ENCODE measurements at places on chromosomes 1 and 21. TPM values are rescaled to one million over a fixed set of nuclear protein-coding genes. Genes with fewer than 3 reads are reported as not detected.

GATAD2B gene
- 29.0 TPM for total RNA-seq

AIM2 gene
- total RNA-seq: 0.76 TPM

TARBP1 gene
- 9.6 TPM for total RNA-seq

PDPN gene
- 25.8 TPM for total RNA-seq

PTPRU gene
- total RNA-seq: 18.2 TPM

SPRR2E gene
- total RNA-seq: not detected

CCDC181 gene
- total RNA-seq: 1.6 TPM

KISS1 gene
- total RNA-seq: not detected

OR2T29 gene
- total RNA-seq: not detected

SAMD13 gene
- total RNA-seq: 1.1 TPM

WLS gene
- total RNA-seq: 92.8 TPM

TBCE gene
- 10.8 TPM for total RNA-seq

DNA sequence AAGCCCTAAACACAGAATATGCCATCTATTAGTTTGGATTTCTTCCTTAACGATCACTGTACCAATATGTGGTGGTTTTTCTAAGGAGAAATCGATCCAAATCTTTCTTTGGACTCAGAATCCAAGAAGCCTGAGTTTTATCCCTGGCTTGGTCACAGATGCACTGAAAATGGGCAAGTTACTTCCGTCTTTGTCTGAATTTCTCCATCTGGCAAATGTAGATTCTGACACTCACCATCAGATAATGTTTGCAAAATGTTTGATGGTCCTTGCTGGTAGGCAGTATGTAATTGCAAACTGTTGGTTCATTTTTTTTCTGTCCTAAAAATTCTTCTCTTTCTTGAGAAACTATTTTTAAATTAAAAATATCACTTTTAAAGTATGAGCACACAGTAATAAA lies 115.0 kb downstream of the TSEN15 start:
- no peak for DNase-seq

GRCh38 chr1:203626910-203627246 lies 246 bp downstream of the ATP2B4 start:
- DNase-seq: no peak

DNA sequence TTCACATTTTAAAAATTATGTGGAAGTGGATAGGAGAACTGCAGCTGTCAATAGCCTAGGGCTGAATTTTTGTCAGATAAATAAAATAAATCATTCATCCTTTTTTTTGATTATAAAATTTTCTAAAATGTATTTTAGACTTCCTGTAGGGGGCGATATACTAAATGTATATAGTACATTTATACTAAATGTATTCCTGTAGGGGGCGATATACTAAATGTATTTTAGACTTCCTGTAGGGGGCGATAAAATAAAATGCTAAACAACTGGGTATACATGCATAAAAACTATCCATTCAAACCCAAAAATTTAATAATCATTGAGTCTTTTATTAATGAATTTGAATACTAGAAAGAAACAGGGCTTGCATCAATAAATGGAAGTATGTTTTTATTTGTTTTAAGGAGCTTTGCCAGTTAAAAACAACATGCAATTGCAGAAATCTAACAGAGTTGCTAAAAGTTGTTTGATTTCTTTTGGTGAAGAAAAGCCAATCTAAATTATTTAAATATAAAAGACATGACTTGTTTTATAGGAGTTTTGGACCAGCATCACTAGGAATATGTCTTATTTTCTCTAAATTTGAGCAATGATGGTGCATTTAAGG lies 31.4 kb downstream of the CLCA1 start:
- DNase-seq: no peak

- DNase-seq: peak; percentile 46
These were observed 23.6 kb downstream of the HTR6 start for GRCh38 chr1:19688041-19688842.

DNA sequence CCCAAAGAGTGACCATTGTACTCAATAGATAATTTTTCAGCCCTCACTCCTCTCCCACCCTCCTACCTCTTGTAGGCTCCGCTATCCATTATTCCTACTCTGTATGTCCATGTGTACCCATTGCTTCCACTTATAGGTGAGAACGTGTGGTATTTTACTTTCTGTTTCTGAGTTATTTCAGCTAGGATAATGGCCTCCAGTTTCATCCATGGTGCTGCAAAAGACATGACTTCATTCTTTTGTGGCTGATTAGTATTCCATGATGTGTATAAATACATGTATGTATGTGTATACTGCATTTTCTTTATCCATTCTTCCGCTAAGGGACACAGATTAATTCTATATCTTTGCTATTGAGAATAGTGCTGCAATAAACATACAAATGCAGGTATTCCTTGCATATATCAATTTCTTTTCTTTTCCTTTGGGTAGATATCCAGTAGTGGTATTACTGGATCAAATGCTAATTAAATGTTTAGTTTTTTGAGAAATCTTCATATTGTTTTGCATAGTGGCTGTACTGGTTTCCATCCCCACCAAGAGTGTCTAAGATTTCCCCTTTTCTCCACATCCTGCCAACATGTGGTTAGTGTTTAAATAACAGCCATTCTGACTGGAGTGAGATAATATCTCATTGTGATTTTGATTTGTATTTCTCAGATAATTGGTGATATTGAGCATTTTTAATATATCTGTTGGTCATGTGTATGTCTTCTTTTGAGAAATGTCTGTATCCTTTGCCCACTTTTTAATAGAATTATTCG lies 4.9 kb downstream of the LY9 start:
- DNase-seq: no peak

DNA sequence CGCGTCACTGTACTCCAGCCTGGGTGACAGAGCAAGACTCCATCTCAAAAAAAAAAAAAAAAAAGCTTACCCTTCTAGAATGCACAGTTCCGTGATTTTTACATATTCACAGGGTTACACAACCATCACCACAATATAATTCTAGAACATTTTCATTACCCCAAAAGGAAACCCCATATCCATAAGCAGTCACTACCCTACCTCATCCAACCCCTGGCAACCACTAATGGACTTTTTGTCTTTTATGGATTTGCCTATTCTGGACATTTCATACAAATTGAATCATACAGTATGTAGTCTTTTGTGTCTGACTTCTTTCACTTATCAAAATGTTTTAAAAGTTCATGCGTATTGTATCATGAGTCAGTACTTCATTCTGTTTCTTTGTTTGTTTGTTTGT lies 22.8 kb downstream of the SYF2 start:
- DNase-seq: no peak

DNA sequence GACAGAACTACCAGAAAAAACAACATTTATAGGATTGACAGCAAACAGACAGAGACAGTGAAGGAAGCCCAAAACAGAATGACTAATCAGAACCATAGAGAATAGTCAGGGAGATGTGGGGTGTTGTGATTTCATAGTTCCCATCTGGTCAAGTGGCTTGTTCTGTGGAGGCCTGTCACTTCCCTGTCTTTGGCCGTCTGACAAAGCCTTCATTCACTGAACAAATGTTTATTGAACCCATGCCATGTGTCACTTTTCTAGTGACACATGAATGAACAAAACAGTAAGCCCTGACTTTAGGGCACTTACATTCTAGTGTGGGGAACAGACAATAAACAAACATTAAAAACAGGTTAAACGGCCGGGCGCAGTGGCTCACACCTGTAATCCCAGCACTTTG lies 3.2 kb upstream of the SRRM1 start:
- no peak for DNase-seq

DNA sequence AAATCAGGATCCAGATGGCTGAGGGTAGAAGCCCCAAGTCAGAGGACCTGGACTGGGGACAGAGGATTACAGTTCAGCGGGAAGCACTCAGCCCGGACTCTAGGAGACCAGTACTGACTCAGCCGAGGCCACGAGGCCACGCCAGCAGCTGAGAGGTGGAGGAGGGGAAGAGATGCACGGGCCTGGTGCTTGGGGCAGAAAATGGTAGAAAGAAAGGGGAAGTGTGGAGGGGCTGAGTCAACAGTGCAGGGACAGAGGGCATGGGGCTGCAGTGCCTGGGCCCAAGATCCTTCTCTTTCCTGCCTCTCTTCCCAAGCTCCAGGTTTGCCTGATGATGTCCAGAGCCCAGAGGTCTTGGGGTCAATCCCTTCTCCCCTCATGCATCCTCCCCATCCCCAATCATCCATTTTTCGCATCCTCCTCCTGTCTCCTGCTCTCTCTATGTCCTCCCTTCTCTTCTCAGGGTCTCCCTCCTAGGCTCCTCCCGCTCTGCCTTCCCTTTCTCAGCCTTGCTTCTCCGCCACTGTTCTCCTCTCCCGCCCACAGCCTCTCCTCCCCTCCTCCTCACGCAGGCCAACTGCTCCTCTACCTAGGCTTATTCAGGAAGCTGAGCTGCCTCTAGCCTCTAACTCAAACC lies 7.7 kb downstream of the ARHGEF2 start:
- DNase-seq: peak; percentile 82

DNA sequence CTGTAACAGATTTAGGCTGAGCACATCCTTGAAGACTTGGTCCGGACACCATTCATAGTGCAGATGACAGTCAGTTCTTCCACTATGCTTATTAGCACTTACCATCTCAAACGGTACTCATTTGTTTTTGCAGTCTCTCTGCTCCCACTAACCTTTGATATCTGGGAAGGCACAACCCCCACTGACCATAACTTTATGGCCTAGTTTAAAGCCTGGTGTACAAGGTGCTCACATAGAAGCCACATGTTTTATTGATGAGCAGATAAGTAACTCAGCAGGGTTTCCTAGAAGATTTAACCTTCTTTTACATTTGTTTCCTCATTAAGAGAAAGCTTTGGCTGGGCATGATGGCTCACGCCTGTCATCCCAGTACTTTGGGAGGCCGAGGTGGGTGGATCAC lies 119.3 kb upstream of the MAGI3 start:
- DNase-seq: no peak

- no peak for DNase-seq
These were observed 13.0 kb downstream of the SLC19A2 start for GRCh38 chr1:169472738-169473137.

GRCh38 chr1:115811140-115811828 lies 29.6 kb downstream of the NHLH2 start:
- DNase-seq: peak; percentile 25

GRCh38 chr1:215772151-215772550 lies 205.0 kb downstream of the KCTD3 start:
- DNase-seq: no peak

DNA sequence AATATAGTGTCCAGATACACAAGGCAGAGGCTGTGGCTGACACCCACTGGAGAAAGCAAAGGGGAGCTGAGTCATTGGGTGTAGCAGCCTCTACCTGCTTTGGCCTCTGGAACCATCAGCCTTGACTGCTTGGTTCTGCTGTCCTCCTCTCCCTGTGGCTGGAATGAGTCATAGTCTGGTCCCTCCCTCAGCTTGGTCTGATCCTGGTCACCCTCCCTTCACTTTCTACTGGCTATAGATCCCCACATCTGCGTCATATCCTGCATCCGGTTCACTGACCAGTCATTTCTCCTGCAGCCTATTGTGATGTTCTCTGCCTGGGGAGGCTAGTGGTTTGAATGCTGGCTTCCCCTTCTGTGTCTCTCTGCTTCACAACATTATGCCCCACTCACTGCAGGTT lies 372.8 kb upstream of the DAB1 start:
- no peak for DNase-seq

GRCh38 chr1:43387976-43388599 lies 1.5 kb downstream of the MED8 start:
- DNase-seq: no peak

- DNase-seq: no peak
These were observed 23.3 kb downstream of the TOMM20 start for GRCh38 chr1:235105051-235106043.

DNA sequence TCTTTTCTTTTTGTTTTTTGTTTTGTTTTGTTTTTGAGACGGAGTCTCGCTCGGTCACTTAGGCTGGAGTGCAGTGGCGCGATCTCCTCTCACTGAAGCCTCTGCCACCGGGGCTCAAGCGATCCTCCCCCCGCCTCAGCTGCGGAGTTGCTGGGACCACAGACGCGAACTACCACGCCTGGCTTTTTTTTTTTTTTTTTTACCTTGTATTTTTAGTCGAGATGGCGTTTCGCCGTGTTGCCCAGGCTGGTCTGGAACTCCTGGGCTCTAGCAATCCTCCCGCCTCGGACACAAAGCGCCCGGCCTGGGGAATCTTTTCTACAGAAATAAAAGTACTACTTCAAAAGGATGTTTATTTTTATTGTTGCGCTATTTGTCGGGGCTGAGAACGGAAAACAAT lies 1.1 kb upstream of the SETDB1 start:
- DNase-seq: peak; percentile 23

DNA sequence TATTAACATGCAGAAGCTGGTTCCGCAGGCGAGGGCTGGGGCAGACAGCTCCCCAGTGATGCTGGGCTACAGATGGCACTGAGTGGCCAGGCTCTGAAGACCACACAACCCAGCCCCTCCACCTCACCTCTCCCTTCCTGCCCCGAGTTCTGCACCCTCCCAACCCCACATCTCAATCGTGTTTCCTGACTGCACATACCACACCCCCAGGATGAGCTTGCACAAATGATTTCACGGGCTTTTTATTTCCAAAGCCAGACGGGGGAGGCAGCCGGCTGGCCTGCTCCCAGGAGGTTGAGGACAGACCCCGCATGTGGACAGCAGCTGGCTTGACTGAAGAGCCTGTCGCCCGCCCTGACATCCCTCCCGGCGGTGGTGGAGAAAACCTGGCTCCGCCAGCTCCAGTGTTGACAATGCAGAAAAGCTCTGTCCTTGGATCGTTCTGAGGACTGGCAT lies 21.4 kb upstream of the ALDH4A1 start:
- peak; percentile 40 for DNase-seq

DNA sequence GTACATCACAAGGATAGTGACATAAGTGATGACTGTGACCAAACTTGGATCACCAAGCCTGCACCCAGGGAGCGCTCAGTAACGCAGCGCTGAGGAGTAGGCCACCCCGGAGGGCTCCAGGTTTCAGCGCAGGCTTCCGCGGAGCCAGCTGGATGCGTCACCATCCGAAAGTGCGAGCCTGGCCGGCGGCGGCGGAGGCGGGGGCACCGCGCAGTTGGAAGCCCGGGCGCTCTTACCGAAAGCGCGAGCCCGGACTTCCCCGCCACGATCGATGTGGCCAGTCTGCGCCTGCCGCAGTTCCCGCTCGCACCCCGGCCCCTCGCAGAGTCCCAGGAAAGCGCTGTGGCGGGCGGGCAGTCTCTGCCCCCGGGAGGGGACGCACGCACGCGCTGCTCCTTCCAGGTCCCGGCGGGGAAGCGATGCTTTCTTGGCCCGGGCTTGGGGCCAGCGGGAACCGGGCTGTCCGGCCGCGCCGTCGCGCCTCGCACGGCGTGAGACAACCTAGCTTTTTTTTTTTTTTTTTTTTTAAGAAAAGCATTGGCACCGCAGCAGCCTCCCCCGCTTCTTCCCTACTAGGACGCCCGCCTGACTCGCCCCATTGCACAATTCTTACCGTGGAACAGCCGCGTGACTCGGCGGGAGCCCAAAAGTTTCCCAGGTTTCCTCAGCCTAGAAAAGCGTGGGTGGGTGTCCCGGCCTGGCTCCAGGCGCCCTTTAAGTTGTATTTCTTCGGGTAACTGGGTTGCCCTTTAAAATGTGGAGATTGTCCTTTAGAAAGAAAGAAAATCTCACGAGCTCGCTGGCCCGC lies 36.4 kb upstream of the JAK1 start:
- peak; percentile 92 for DNase-seq

DNA sequence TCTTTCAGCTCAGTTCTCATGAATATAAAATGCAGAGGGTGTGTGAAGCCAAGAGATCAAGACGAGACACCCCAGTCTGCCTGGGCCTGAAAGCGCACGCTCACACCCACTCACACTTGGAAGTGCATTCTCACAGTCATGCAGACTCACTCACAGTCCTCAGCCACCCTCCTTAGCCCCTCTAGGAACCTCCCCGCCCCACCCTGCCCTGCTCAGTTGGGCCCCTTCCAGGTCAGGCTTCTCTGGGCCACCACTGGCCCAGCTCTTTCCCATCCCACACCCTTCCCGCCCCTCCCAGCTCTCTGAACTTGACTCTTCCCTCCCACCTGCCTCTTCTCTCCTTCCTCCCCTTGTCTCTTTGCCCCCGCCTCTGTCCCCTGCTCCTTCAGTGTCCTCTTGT lies 93.8 kb downstream of the EPHB2 start:
- no peak for DNase-seq
